ENCODE measurements at places on chromosomes 1 and 21. TPM values are rescaled to one million over a fixed set of nuclear protein-coding genes. Genes with fewer than 3 reads are reported as not detected.

TDRD5 gene
- not detected for total RNA-seq

GRCh38 chr1:183218027-183218618 lies 32.1 kb downstream of the LAMC2 start:
- peak; percentile 91 for DNase-seq

NUF2 gene
- total RNA-seq = 0.71 TPM

DNA sequence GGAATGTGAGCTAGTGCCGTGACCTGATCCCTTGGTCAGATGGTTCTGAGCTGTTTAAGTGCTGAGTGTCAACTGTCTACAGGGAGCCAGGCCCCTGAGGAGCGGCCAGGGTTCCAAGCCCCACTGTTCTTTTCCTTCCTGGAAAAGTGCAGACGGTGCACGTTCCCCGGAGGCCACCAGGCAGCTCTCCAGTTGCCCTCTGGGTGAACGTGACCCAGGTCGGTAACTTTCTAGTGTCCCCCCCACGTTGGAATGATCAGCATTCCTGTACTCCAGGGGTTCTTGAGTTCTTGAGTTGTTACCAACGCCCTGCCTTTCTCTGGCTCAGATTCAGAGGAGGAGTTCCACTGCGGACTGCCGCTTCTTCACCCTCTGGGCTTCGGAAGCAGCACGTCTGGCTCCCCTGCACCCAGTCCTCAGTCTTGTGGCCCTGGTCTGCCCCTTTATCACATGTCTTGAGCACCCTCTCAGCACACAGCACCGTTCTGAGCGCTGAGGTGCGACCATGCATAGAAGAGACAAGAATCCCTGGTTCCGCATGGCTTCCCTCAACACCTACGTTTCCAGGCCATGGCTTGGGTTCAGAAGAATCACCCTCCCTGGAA lies 131.5 kb downstream of the DHRS3 start:
- peak; percentile 91 for DNase-seq

- no peak for DNase-seq
These were observed 296.1 kb downstream of the PTPRC start for GRCh38 chr1:198934901-198935305.

Measured in right cardiac atrium (tissue), 5 donors.